ENCODE measurements at places on chromosomes 4 and X. TPM values are rescaled to one million over a fixed set of nuclear protein-coding genes. Genes with fewer than 3 reads are reported as not detected.

Gene SPIN4
- polyA plus RNA-seq: 17.8 TPM

Gene ODAPH
- polyA plus RNA-seq: 0.54 TPM

Gene VSIG1
- polyA plus RNA-seq: 0.43 TPM

Gene SSX1
- polyA plus RNA-seq: not detected

Gene ITGB1BP2
- polyA plus RNA-seq: 2.9 TPM

Gene HSFX1
- 2.4 TPM for polyA plus RNA-seq

Gene TMEM255A
- 1.3 TPM for polyA plus RNA-seq

Gene IL3RA
- polyA plus RNA-seq: 26.6 TPM

Gene PRSS48
- polyA plus RNA-seq: not detected

Gene NAP1L5
- 12.5 TPM for polyA plus RNA-seq

Gene PDGFRA
- 130 TPM for polyA plus RNA-seq

Gene IGSF1
- polyA plus RNA-seq: 16.8 TPM

Gene CT45A10
- polyA plus RNA-seq: 14.5 TPM

Gene EOLA2
- polyA plus RNA-seq: 28.5 TPM

Gene FATE1
- polyA plus RNA-seq: 0.52 TPM

Gene DCAF8L2
- polyA plus RNA-seq: not detected

Gene ANXA3
- polyA plus RNA-seq: 70.4 TPM

Gene ZXDB
- 8.4 TPM for polyA plus RNA-seq

Gene BDH2
- 107 TPM for polyA plus RNA-seq

Gene SH3D19
- polyA plus RNA-seq: 58.6 TPM

Gene DMP1
- polyA plus RNA-seq: 0.09 TPM

Gene LCORL
- polyA plus RNA-seq: 19.7 TPM

Data from left lung (tissue), 14 donors.